ENCODE measurements at places on chromosomes 1 and 21. TPM values are rescaled to one million over a fixed set of nuclear protein-coding genes. Genes with fewer than 3 reads are reported as not detected.

The VPS26C gene
- total RNA-seq, result 44.1 TPM

The ETNK2 gene
- total RNA-seq, result 4.2 TPM

DNA sequence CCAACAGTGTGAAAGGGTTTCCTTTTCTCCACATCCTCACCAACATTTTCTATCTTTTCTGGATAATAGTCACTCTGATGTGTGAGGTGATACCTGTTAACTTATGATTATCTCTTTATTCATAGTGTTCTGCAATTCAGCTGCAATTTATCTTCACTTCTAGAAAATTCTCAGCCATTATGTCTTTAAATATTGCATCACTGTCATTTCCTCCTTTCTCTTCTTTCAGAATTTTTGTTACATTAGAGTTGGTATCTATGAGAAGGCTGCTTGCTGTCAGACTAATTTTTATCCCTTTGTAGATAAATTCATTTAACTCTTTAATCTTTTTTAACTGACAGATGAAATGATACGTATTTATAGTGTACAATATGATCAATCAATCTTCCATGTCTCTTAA lies 30.5 kb upstream of the ATF3 start:
- DNase-seq, result no peak

- no peak for DNase-seq
Observed at GRCh38 chr1:117561551-117561950, 44.3 kb upstream of the TENT5C start.

The OR2L3 gene
- not detected for total RNA-seq

DNA sequence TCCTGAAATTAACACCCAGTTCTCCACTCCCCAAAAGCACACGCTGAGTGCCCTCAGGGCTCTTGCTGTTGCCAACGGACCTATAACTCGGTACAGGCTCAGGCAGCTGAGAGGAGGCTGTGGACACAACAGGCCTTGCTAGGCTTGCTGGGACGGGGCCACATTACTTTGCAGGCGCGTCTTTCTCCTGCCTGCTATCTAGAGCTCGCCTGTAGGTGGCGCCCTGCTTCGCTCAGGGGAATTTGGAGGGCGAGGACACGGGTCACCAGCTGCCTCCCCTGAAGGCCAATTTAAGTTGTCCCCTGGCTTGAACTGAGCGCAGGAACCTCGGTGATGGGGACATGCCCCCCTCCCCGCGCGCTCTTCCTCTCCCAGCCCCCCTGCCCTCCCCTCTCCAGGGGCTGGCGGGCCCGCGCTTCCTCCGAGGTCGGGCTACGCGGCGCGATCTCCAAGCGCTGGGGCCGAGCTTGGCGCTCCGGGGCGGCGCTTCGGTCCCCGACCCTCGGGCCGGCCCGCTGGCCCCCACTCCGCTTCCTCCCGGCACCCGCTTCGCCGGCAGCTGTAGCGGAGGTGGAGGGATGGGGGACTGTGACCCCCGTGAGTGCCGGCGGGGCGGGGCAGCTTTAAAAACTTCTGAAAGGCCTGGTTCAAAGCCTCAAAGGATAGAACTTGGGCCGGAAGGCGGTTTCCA lies 32.4 kb upstream of the NFIA start:
- DNase-seq, result peak; percentile 86

- no peak for DNase-seq
Observed at GRCh38 chr1:44019466-44019948, 11.8 kb downstream of the SLC6A9 start.
